Kidney epithelial cell (primary cell): ENCODE measurements at places on chromosomes 5 and 9. TPM values are rescaled to one million over a fixed set of nuclear protein-coding genes. Genes with fewer than 3 reads are reported as not detected.
A peak's percentile ranks its signal among the peaks of the same experiment; 100 is the strongest.

The ACOT12 gene
- not detected in 2 replicates for total RNA-seq

DNA sequence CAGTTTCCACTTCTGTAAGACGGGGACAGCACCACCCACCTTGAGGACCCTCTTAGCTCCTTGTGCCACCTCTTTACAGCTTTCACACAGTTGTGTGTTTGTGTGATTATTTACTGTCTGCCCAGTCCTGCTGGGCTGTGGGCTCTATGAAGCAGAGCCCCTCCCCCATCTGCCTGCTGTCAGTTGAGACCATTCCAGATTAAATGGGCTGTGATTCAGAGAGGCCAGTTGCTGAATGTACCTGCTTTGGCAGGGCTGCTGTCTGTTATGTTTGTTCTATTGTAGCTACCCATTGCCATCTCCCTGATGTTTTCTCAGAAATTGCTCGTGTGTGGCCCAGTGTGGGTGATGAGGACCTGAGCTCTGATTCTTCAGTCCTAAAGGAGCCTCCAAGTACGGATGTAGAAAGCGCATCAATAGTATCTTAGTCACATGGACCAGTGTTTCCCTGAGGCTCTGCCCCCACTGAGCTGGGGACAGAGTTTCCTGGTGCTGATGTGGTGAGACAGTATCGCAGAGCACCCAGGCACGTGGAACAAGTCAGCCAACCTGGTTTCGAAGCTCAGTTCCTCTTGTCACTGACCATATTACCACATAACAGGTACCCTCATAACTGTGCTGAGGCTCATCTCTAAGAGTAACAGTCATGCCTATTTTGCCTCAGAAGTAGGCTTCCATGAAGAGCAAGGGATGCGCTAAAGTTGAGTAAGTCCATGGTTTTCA, 3.7 kb downstream of the ANGPTL2 start:
- no peak for DNase-seq

The BTNL8 gene
- not detected in 2 replicates for total RNA-seq

DNA sequence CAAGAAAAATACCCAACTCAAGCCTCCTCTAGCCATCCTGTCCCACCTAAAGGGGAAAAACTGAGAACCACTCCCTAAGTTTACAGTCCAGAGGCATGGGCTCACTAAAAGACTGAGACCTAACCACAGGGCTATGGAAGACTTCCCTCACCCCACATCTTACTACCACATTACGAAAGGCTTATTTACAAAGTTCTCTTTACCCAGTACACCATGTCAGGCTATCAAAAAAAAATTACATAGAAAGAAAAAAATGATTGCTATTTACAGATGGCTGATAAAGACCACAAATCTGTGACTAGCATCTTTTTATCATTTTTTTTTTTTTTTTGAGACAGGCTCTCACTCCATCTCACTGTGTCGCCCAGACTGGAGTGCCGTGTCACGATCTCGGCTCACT, 69.7 kb upstream of the TNPO1 start:
- DNase-seq, result no peak

DNA sequence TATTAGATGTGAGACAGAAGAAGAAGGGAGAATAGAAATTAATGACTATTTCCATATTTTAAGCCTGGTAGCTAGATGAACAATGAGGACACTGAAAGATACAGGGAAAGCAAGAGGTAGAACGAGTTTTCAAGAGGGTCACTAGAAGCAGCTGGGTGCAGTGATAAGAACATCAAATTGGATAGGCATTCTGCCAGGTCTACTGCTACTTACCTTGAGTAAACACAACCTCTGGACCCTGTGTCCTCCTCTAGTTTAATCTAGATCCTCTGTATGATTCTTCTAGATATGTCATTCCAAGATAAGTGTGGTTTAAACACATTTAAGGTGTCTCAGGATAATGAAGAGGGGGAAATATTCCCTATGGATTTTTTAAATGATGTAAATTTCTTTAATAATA, 31.2 kb downstream of the OTP start:
- DNase-seq, result no peak

The TLX3 gene
- 0.14 and 0.58 TPM in 2 replicates for total RNA-seq

- DNase-seq, result no peak
These were observed 7.3 kb upstream of the ANGPTL2 start for GRCh38 chr9:127129718-127130085.

GRCh38 chr9:71072587-71072986, 48.8 kb downstream of the TRPM3 start:
- DNase-seq, result no peak

The FOXD4L4 gene
- 0.07 TPM in 1 of 2 replicates, not detected in the other for total RNA-seq

The ADAMTS2 gene
- 1.8 and 2.3 TPM in 2 replicates for total RNA-seq

DNA sequence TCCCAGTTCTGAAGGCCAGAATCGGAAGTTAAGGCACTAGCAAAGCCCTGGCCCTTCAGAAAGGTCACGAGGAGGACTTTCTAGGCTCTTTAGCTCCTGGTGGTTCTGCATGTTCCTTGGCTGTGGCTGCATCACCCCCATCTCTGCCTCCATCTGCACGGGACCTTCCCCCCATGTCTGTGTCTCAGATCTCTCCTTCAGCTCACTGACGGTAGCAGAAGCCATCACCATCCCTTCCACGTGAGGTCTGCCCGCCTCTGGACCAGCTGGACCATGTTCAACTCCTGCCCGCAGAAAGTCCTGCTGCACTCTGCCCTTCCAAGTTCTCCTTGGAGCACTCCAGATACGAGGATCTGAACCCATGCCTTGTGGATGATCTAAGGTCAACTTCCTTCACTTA, 242.9 kb upstream of the IRX1 start:
- no peak for DNase-seq

- no peak for DNase-seq
These were observed 398.2 kb downstream of the SLCO4C1 start for GRCh38 chr5:101897914-101898313.

The MPDZ gene
- total RNA-seq, result 17.3 and 27.2 TPM in 2 replicates

DNA sequence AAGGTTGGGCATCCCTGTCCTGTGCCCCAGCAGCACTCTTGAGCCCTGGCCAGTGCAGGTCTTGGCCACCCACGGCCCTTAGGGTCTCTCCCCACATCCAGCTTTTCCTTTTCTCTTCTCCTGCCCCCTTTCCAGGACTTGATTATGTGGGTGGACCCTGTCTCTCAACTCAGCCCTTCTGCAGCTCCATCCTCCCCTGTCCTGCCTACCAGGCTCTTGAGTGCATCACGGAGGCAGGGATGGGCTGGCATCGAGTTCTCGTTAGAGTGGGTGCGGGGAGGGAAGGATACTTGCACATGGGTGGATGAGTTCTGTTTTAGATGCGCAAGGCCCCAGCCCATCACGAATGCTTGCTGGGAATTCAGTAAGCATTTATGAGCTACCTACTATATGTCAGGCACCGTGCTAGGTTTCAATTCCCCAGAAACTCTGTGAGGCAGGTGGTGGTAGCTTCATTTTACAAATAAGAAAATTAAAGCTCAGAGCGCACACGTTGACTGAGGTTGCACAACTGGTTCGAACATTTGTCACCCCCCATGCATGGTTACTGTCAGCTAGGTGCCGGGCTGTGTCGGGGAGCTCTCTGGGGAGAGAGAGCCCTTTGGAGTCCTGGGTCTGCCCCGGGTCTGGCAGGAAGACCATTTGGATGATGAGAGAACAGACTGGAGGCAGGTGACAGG, 144.6 kb upstream of the PITX1 start:
- no peak for DNase-seq

- DNase-seq, result no peak
These were observed 499.7 kb downstream of the SLCO4C1 start for GRCh38 chr5:101796427-101796826.

- peak; percentile 1 for DNase-seq
These were observed 137.7 kb upstream of the NMUR2 start for GRCh38 chr5:152542741-152543140.
